ENCODE measurements at places on chromosomes 5 and 9.

- peak; percentile 53 for DNase-seq
These were observed 43.9 kb upstream of the GLIPR2 start for GRCh38 chr9:36092509-36093215.

DNA sequence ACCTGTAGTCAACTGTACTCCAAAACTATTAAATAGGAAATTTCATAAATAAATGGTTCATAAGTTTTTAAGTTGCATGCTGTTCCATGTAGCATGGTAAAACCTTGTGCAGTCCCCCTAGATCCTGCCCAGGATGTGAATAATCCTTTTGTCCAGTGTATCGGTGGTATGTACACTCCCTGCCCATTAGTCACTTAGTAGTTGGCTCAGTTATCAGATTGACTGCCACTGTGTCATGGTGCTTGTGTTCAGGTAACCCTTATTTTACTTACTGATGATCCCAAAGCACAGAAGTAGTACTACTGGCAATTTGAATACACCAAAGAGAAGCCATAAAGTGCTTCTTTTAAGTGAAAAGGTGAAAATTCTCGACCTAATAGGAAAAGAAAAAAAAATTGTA, 134.2 kb downstream of the RNF180 start:
- DNase-seq, result no peak

- no peak for DNase-seq
These were observed 79.1 kb downstream of the UGCG start for GRCh38 chr9:111975709-111976108.

DNA sequence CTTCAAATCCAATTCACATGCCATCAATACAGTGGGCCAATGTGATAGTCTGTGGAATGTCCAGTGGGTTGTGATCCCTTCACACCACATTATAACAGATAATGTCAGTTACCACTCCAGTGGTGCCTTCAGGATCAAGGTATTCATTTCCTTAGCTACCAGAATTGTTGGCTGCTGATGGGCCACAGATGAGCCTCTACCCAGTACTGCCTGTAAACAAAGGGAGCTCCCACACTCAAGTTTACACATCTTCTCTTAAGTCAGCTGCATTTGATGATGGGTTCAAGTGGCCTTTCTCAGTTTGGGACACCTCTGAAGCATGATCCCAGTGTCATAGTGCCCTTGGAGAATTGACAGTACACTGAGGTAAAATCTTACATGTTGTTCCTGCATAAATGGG, 477.0 kb upstream of the CD180 start:
- no peak for DNase-seq

GRCh38 chr5:16529306-16529705, 63.7 kb upstream of the ZNF622 start:
- no peak for DNase-seq

- DNase-seq, result no peak
These were observed 34.8 kb upstream of the TMEM250 start for GRCh38 chr9:136153381-136154065.

- no peak for DNase-seq
These were observed 110.2 kb downstream of the MLLT3 start for GRCh38 chr9:20512106-20512505.

- no peak for DNase-seq
These were observed 184.0 kb upstream of the NR4A3 start for GRCh38 chr9:99637641-99638040.

- no peak for DNase-seq
These were observed 28.2 kb downstream of the ARL15 start for GRCh38 chr5:54281960-54282692.

DNA sequence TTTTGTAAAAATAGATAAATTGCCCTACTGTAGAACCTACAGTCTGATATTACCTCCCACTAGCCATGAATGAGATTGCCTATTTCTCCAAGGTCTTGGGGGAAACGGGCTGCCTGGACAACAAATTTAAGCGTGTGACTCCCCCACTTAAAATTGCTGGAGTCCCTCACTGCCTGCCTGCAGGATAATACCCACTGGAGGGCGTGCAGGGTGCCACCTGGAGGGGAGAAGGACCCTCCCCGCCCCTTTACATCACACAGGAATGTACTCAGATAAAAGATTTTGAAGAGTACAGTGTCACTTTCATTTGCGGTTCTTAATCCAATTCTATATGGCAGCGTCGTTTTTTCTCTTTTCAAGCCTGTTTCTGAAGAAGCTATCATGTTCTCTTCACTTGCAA, 6.2 kb upstream of the TRIM7 start:
- no peak for DNase-seq

GRCh38 chr9:27474305-27474704, 49.8 kb upstream of the IFNK start:
- DNase-seq, result no peak

- DNase-seq, result no peak
These were observed 31.6 kb upstream of the N4BP3 start for GRCh38 chr5:178081571-178082243.

GRCh38 chr9:16436545-16436944, 433.9 kb downstream of the BNC2 start:
- DNase-seq, result no peak

DNA sequence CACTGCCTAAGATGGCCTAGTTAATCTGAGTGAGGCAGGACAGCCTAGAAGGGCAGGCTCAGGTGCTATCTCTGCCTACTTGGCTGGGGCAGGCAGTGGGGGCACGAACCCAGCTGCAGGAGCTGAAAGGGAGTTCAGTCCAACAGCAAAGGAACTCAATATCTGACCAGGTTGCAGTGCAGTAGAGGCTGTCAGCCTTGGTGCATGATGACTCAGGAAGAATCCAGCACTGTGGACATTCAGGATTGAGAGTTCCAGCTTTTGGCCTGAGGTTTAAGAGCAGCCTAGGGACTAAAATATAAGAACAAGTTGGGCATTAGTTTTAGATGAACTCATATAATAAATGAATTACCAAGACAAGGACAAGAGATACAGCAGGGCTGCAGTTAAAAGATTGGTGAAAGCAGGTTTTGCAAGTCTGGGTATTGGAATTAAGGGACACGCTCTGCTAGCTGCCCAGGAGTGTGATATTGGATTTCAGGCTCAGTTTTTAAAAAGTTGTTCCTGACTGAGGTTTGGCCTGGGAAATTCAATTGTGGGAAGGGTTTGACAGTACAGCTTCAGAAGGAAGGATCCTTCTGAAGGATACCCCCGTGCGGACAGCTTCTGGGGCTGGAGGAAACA, 64.7 kb upstream of the ATG10 start:
- DNase-seq, result no peak

DNA sequence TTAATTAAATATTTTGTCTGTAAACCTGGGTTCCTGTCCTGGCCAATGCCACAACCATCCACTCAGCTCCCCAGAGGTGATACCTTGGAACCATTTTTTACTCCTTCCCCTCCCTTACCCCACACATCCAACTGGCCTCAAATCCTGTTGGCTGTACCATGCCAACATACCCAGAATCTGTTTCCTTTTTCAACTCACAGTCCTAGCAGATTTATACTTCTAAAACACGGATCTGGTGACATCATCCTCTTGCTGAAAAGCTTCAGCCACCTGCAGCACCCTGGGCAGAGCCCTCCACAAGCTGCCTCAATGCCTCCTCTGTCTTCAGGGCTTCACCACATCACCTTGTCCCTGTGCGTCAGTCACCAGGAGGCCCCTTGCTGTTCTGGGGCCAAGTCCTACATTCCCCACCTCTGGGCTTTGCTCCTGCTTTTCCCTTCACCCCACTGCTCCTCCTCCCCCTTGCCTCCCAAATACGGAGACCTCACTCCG, 14.9 kb downstream of the SEMA6A start:
- no peak for DNase-seq

GRCh38 chr9:129889122-129889940, 54.1 kb downstream of the USP20 start:
- no peak for DNase-seq

DNA sequence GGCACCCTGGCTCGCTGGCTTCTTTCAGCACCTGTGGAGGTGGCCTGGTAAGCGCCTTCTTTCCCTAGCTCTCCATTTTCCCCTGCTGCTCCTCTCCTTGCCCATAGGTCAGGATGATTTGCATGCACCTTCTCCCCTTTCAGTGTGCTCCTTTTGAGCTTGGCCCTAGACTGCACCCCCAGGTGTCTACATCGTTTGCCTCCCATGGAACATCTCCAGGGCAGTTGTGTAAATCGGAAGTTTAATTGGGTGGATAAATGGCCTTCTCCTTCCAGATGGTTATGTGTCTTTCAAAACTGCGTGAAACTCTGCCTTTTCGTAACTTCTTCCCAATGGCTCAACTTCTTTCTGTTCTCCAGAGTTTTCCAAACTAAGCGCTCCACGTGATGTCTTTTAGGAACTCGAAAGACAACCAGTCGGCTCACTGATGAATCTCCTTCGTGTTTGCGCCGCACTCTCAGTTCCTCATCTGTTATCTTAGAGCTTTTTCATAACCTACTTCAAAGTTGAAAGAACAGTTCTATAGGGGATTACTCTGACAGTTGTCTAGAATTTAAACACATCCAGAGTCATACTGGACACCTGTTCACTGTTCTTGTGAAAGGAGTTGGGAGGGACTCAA, 1.7 kb downstream of the ADAMTS19 start:
- no peak for DNase-seq

GRCh38 chr5:126927429-126927828, 102.9 kb downstream of the MARCHF3 start:
- no peak for DNase-seq

DNA sequence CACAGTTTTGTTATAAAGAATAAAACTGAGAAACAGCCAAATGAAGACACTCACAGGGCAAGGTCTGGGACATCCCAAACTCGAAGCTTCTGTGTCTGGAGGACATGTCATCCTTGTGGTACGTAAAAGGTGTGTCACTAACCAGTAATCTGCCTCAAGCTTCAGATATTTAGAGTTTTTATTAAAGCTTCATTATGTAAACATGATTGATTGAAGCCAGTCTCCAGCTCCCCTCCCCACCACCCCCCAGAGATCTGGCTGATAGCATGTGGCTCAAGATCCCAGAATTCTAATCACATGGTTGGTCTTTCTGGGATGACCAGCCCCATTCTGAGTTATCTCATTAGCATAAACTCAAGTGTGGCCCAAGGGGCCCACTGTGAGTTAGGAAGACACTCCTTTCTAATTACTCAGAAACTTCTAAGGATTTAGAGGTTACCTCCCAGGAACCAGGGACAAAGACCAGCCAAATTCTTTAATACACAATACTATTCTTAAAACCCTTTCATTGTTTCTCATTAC, 31.4 kb upstream of the ERAP1 start:
- DNase-seq, result no peak

GRCh38 chr9:126957687-126958053, 43.1 kb downstream of the RALGPS1 start:
- no peak for DNase-seq

GRCh38 chr9:14500705-14501104, 186.8 kb upstream of the NFIB start:
- no peak for DNase-seq

DNA sequence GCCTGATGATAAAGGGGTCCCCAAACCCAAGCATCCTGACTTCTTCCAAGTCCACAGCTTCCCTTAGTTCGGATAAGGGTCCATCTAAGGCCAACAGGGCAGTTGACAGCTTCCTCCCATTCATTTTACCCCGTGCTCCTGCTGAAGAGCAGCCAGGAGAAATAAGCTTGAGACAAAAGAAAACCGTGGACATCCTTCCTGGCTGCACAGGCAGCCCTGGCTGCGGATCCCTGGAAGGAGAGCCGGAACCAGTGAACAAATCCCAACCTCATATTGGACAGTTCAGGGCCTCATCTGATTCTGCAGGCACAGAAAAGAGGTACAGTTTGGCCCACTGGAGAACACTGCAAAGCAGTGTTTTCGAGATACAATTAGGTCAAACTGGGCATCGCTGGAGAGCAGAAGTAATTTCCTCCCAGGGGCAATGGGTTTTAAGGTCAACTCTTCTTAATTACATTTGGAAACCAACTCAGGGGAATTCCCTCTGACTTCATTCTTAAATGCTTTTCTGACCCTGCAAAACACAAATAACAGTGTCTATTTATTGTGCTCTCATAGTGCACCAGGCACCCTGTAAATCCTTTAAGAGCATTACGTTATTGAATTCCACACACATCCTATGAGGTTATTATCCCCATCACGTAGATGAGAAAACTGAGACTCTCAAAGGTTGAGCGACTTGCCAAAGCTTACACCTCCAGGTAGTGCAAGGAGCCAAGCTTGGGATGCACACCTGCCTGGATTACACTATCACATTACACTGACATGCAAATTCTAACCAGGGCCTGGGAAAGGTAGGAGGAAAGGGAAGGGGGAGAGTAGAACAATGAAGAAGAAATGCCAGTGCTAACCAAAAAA, 21.2 kb downstream of the ADAM19 start:
- no peak for DNase-seq

Data from GM13977 (cell line).